DMS 273 treated with DMSO at 0.1 percent for 48 hours (cell line): ENCODE measurements at places on chromosomes 12 and 14.

DNA sequence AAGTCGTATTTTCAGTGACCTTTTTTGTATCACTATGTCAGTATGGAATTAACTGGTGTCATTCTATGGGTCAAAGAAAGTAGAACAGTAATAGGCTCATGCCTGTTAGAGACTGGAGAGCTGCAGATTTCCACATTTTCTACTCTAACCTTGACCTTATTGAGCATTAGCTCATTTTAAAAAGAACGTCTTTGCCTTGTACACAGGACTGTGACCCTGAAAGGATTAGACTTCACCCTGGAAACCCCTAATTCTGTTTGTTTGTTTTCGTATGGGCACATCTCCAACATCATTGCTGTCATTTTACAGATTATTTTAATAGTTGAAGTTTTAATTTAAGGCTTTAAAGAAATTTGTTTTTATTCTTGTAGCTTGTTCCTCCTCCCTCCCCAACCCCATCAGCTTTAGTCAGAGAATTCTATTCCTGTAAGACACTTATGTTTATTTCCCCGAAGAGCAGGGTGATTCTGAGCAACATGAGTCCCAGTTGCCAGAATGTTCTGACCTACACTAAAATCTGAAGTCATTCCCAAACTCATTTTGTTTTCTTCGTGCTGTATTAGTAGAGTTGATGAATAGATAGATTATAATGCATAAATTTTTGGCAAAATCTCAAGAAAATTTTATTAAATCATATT lies 451.3 kb downstream of the FOXG1 start:
- DNase-seq = no peak

- DNase-seq = no peak
Measured at GRCh38 chr12:26246483-26247164, 51.3 kb downstream of the SSPN start.

GRCh38 chr12:12028668-12029402 lies 41.9 kb upstream of the BCL2L14 start:
- DNase-seq = no peak

DNA sequence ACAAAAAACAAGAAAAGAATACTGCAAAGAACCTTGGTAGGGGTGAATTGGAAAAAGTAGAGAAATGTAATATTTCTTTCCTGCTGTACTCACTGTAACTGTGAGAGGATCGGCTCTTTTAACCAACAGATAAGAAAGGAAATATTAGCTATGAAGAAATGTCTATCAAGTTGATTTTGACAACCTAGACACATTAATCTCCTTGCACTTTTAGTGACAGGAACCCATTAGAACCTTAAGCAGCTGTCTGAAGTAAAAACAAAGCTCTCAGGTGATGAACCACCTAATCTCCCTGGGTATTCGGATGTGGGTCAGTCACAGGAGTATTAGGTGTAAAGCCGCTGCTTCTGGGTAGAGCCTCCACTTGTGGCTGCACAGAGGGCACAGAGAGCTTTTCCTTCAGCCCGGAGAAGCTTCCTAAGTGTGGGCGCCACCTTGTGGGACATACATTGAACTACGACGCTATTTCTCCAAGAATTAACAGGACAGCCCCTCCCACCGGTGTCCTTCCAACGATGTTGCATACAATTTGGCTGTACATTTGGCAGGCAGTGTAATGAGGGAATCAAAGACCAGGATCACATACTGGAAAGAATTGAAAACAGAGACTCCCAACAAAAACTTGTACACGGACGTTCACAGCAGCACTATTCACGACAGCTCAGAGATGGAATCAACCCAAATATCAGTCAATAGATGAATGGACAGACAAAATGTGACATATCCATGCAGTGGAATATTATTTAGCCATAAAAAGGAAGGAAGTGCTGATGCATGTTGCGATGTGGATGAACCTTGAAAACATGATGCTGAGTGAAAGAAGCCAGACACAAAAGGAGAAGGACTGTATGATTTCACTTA lies 28.9 kb upstream of the MAPKAPK5 start:
- peak; percentile 67 for DNase-seq

DNA sequence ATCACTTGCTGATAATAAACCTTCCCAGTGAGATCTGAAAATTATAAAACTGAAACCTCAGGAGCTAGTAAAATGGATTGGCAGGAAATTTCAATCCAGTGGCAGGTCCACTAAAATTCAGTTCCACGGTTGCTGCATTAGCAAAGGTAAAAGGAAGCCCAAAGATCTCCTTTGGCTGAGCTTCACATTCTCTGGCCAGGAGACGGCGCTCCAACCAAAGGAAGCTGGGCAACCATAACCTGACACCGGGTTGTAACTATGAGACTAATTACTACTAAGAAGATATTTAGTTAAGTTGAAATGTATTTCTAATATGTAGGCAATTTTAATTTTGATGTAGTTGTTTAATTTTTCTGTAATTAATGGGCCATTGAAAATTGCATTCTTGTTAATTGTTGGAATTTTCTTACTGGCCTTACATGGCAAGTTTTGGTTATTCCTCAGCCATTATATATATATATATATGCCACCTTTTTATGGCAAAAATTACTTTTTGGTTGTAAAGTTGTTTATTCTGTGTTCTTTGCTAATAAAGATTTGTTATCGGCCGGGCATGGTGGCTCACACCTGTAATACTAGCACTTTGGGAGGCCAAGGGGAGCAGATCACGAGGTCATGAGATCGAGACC lies 17.0 kb downstream of the OR8S1 start:
- DNase-seq = no peak

- DNase-seq = no peak
Measured at GRCh38 chr14:89331398-89331797, 85.6 kb downstream of the FOXN3 start.

GRCh38 chr12:48970702-48971334 lies 717 bp downstream of the WNT10B start:
- DNase-seq = no peak

GRCh38 chr14:77059276-77059915 lies 30.9 kb upstream of the IRF2BPL start:
- DNase-seq = peak; percentile 81

GRCh38 chr14:105841022-105842009 lies 314.9 kb downstream of the TMEM121 start:
- DNase-seq = no peak

GRCh38 chr14:23171222-23171975 lies 12.1 kb downstream of the SLC7A8 start:
- DNase-seq = no peak

- no peak for DNase-seq
Measured at GRCh38 chr12:42281278-42281677, 43.2 kb upstream of the YAF2 start.

GRCh38 chr12:108761226-108761625 lies 29.9 kb upstream of the CORO1C start:
- no peak for DNase-seq

DNA sequence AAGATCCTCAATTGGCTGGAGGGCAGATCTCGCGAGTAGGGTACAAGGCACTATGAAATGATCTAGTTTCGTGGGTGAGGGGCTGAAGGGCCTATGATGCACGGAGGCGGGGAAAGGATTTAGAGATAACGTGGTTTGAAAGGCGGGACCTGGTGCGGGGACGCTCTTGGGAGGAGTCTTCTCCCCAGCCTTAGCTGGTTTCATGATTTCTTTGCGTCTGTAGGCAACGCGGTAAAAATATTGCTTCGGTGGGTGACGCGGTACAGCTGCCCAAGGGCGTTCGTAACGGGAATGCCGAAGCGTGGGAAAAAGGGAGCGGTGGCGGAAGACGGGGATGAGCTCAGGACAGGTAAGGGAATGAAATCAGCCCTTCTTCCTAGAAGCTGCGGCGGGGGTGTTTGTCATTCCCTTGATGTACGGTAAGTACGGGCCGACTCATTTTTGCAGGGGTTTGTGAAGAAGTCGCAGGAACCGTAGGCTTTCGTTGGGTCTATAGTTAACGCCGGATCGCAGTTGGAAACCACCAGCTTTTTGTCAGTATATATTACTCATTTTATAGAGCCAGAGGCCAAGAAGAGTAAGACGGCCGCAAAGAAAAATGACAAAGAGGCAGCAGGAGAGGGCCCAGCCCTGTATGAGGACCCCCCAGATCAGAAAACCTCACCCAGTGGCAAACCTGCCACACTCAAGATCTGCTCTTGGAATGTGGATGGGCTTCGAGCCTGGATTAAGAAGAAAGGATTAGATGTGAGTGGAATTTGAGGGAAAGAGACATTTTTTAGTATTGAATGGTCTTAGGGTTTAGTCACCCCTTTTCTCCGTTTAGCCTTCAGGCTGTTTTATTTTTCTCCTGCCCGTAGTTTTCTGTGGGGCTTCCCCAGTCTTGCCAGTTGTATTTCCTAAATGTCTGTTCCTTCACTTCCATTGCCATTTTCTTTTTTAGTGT lies 602 bp downstream of the APEX1 start:
- DNase-seq = no peak

DNA sequence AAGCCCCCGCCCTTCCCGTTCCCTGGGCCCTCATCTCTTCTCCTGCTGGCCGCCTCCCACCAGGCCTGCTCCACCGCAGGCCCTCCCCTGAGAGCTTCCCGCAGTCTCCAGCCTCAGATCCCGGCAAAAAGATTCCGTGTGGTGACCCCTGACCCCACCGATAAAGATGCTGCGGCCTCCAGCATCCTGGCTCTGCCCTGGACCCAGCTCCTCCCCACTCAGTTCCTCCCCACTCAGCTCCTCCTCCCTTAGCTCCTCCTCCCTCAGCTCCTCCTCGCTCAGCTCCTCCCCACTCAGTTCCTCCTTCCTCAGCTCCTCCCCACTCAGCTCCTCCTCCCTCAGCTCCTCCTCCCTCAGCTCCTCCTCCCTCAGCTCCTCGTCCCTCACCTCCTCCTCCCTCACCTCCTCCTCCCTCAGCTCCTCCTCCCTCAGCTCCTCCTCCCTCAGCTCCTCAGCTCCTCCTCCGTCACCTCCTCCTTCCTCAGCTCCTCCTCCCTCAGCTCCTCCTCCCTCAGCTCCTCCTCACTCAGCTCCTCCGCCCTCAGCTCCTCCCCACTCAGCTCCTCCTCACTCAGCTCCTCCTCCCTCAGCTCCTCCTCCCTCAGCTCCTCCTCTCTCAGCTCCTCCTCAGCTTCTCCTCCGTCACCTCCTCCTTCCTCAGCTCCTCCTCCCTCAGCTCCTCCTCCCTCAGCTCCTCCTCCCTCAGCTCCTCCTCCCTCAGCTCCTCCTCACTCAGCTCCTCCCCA lies 17.0 kb downstream of the NOC4L start:
- DNase-seq = no peak

DNA sequence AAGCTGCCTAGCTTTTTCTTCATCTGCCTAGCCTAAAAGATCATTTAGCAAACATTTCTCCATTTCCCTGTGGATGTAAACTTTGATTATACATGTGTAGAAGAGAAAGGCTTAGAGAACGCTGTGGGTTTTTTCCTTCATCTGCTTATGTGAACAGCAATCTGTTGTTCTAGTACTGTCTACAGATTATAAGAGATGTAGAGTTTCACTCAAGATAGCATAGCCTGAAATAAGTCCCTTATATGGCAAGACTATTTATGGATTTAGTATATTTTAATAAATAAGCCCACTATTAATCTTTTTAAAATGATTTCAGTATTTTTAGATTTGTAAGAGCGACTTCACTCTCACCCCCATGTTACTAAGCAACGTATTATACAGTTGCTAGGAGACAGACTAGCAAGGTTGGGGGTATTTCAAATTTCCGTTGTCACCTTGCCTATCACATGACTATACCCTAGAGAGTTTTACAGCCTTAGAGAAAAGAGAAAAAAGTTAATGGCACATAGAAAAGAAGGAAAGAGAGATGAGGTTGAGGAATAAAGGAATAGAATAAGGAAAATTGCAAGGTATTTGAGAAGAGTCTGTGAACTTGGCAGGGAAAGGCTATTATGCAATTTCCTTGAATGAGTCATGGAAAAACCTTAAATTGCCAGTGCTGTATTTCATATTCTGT lies 12.2 kb upstream of the TUBA1A start:
- peak; percentile 78 for DNase-seq

DNA sequence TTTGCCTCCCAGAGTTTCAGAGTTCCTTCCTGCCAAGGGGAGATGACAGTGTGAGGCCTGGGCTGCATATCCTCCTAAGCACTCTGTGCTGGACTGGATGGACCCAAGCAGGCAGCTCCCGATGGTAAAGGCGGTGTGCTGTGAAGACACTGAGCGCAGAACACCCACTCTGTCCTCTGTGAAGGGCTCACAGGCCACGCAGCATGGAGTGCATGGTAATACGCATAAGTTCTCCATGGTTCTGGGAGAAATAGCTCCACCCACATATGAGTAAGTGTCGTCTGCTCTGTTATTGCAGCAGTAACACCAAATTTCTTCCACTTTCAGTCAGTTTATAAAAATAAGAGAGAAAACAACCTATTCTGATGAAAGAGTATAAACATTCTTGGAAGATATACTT lies 55.8 kb downstream of the TMEM30B start:
- no peak for DNase-seq
